HCT116 (cell line): ENCODE measurements at places on chromosomes 12 and 14.

DNA sequence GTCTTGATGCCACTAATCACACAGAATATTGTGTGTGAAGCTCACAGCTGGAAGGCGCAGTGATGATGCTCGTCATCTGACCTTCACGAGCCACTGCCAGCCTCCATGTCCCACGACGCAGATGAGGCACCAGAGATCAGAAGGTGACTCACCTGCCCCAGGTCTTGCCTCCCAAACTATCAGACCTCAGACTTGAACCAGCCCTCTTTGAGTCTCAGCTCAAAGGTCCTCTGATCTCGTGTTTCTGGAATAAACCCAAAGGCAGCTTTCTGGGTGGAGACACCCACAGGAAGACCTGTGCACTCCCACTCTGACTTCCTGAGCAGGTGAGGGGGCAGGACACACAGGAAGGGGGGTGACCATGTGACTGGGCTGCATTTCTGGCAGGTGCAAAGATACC is 19.6 kb upstream of the CHGA start:
- no peak for DNase-seq

DNA sequence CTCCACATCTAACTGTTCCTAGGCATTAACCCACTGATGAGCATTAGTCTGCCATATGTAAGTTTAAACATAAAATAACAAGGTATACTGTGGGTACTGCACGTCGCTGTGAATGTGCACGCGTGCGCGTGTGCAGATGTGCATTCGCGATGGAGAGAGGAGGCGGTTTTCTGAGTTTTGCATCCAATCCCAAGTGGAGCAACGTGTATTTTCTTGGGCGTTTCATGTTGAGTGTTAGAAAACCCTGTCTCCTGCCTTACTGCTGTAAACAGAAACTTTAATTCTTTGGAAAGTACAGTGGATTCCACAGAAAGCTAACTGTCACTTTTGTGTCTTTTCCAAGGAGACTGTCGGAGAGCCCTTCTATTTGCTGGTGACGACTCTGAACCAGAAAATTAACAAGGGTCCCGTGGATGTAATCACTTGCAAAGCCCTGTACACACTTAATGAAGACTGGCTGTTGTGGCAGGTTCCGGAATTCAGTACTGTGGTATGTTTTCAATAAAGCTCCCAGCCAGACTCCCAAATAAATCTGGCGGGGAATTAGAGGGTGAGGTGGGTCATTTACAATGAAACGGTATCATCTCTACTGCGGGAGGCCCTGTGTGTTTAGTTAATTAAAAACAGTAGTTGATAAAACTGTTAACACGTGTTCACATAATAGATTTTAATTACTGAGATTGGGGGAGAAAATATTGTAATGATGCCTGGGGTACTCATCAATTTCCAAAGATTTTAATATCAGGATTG is 116.5 kb downstream of the PLXNC1 start:
- DNase-seq: no peak

DNA sequence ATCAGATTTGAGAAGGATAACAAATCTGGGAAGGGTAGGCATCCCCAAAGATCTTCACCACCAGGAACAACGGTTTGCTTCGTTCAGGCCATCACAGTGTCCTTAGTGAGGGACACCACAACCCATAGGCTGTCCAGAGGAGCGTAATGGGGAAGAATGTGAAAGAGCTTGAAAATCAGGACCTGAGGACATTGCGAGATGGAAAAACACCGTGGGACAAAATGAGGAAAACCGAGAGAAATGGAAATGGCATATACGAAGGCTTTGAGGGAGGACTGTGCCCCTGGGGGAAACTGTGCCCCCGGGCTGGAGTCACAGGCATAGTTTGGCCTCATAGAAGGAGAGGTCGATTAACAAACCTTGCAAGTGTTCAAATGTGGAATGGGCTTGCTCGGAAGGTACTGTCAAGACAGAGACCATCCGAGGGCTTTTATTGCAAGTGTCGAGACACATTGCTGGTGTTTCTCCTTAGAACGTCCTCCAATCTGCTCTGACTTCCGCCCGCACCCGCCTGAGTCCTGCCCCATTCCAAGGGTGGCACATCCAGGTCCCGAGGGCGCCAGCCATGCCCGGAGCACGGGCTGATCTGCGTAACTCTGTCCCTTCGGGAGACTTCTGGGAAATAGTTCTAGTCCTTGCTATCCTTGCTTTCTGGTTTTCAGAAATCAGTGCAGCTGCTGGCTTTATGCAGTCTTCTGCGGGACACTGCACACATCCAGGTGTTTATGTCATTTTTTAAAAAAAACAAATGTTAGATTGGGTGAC is 885 bp upstream of the PALS1 start:
- DNase-seq: no peak

GRCh38 chr12:11227373-11227772 is 40.6 kb upstream of the TAS2R42 start:
- DNase-seq: no peak

DNA sequence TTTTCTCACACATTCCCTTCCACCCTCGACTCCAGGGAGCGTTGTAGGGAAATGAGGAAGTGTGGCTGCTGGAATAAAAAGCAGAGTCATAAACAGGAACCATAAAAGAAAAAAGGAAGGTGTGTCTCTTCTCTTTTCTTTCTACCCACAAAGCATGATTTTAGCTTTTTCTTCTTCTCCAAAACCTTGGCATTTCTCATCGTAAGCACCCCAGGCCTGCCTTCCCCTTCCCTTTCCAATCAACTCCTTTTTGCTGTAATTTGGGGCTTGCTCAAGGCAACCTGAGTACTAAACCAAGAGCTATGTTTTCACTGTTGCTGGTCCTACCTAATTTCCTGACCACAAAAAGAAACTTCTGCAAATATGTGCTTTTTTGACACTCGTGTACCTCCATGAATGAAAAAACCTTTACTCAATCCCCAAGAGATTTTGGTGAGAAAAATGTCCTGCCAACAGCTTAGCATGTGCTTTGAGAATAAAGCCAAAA is 9.2 kb downstream of the PLBD1 start:
- DNase-seq: no peak

DNA sequence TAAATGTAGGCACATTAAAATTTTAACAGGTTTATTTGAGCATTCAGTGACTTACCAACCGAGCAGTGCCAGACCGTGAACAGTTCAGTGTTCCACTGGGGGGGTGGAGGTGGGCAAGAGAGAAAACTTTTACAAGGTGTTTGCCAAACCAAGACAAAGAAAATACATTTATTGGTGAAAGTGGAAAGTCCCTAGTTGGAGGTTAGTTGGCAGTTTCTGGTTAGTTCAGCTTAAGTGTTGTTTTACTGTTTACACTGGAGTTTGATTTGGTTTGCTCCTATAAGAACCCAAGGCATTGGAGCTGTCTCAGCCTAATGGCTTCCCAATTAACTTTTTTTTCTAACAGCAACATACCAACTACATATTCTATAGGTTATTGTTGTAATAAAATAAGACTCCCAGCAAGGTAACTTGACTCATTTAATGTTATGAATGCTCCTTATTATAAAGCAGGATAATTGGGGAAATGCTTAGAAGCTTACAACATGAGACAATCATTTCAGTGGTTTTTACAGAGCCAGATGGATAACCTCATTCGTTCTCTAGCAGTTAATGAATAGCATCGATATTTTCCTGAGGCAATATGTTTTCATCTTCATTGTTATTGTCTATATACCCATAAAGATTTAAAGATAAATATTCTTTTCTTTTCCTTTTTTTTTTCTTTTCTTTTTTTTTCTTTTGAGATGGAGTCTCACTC is 115.8 kb downstream of the ETNK1 start:
- DNase-seq: no peak

DNA sequence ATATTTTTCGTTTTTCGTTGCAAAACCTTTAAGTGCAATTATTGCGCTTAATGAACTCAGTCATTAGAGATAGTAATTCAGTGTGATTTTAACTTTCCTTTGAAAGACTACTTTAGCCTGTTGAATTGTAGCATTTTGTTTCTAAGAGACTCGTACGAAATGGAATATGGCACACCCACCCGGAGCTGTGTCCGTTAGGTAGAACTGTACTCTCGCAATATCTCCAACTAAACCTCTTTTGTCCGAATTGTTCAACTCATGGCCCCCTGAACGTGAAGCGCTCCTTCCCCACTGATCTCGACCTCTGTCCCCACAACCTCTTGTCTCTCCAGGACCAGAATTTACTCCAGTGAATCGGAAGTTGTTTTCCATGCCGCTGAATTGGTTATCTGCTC is 800 bp downstream of the PCNX4 start:
- no peak for DNase-seq

DNA sequence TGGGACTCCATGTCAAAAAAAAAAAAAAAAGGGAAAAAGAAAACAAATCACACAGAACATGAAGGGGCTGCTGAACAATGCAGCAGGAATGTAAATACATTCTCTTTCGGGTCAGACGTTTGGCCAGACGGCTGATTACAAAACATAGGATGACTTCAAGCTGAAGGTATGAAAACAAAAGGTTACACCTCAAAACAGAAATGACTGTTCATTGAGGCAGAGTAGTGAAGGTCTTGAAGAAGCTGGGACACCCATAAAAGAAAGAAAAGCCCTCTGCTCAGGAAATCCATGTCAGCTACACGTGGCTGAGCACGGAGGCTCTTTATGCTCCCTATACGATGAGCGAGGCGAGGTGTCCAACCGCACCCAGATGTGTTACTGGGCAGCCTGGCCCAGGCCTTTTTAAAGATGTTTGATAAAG is 37.7 kb downstream of the FGD4 start:
- DNase-seq: peak; percentile 32

GRCh38 chr14:101060171-101060601 is 156.7 kb upstream of the RTL1 start:
- no peak for DNase-seq

DNA sequence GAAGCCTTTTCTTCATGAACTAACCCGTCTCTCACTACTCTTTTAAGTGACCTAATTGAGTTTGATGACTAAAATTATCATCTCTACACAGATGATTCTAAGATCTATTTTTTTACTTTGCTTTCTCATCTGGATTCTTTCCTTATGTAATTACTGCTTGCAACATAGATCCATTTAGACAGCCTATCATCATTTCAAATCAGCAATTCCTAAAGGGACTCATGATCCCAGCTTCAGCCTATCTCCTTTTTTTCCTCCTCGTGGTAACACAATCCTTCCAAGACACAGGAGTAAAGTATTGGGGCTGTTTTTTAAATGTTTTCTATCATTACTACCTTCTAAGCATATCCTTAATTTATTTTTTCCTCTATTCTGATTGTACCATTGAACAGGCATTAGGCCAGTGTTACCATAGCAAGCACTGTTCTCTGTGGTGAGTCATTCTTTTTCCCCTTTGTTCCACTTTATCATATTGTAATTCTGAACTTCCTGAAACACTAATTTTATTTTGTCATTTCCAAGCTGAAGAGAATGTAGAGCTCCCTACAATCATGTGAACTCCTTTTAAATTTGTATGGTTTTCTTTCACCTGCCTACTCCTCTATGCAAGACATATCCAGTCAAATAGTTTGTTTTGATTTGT is 190.4 kb upstream of the FAR2 start:
- DNase-seq: no peak

DNA sequence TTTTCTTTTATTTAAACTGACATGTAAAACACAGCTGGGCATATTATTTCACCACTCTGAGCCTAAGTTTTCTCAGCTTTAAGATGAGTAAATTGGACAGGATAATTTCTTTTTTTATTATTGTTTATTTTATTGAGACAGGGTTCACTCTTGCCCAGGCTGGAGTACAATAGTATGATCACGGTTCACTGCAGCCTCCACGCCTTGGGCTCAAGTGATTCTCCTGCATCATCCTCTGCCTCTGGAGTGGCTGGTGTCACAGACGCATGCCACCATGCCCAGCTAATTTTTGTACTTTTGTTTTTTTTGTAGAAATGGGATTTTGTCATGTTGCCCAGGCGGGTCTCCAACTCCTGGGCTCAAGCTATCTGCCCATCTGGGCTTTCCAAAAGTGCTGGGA is 12.7 kb downstream of the BMAL2 start:
- DNase-seq: no peak

GRCh38 chr12:122437656-122438121 is 15.2 kb upstream of the CLIP1 start:
- no peak for DNase-seq

DNA sequence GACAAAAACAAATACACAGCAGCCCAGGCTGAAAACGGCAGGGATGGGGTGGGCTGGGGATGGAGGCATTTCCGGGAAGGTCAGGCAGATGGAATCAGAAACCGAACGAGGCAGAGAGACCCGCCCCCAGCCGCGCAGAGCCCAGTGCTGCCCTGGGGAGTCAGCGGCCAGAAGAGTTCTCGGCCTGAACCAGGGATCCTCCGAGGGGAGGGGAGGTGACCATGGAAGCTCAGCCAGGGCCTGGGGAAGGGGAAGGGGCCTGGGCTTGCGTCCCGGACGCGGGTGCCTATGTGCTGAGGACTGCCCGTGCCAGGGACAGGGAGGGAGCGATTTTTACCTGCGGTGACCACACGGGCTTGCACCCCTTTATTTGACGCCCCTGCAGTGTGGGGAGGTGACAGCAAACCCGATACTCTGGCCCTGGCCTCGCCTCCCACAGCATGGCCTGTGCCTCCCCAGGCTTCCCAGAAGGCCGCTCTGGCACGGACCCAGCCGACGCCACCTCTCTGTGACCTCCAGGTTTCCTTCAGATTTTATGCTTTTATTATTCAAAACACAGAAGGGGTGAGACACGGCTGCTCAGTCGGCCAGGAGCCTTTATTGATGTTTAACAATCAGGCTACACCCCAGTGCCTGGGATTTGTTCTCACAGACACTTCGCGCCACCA is 7.7 kb downstream of the LRCOL1 start:
- DNase-seq: no peak

GRCh38 chr14:103384450-103385151 is 614 bp upstream of the MARK3 start:
- no peak for DNase-seq

- no peak for DNase-seq
Measured at GRCh38 chr14:35480119-35480769, 53.7 kb upstream of the INSM2 start.
